ENCODE measurements at places on chromosomes 2 and 18. TPM values are rescaled to one million over a fixed set of nuclear protein-coding genes. Genes with fewer than 3 reads are reported as not detected.

The AQP12B gene
- not detected for total RNA-seq

The ZNF385B gene
- 1.1 TPM for total RNA-seq

- no peak for DNase-seq
Measured at GRCh38 chr2:235926229-235926628, 242.0 kb downstream of the GBX2 start.

DNA sequence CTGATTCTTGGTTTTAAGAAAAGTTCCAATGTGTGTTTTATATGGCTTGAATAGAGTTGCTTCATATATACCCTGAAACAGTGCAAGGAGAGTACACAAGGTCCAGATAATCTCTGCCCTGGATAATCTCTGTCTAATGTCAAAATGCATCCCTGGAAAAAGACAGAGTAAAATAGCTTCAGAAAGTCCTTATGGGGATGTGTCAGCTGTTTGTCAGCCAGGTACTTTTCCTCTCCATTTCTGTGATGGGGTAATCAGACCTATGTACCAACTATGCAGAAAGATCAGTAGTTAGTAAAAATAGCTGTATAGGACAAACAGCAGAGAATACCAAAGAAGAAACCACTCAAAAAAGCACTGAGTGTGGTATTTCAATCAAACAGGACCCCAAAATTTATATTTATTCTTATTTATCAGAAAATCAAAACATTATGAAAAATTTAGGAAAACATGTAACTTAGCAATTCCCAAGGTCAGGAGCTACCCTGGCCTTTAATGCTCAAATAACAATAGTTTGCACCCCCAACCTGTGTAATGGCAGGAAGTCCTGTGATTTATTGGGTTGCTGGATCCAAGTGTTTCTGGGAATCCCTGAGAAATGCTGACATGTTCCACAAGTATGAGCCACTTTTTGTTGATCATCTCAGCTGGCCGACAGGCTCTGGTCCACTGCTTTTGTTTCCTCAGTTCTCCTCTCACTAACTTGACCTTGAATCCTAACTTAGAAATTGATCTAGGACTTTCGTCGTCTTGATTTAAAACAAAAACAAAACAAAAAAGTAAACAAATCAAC, 69.6 kb downstream of the MDH1 start:
- no peak for DNase-seq

DNA sequence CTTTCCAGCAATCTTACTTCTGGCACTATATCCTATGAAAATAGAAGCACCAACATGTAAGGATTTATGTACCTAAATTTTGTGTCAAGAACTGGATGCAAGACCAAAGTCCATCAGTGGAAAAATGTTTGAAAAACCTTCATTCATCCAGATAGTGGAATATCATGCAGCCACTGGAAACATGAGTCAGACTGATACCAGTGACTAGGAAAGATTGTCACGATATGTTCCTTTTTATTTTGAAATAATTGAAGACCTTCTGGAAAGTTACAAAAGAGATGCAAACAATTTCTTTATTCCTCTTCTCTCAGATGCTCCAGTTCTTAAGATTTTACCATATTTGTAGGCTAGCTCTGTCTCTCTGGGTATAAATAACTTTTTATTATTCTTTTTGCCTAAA, 40.5 kb upstream of the IL1R2 start:
- DNase-seq, result no peak
